ENCODE measurements at places on chromosomes 5 and 9.
A peak's percentile ranks its signal among the peaks of the same experiment; 100 is the strongest.

GRCh38 chr9:27428551-27428950, 95.5 kb upstream of the IFNK start:
- DNase-seq: no peak

DNA sequence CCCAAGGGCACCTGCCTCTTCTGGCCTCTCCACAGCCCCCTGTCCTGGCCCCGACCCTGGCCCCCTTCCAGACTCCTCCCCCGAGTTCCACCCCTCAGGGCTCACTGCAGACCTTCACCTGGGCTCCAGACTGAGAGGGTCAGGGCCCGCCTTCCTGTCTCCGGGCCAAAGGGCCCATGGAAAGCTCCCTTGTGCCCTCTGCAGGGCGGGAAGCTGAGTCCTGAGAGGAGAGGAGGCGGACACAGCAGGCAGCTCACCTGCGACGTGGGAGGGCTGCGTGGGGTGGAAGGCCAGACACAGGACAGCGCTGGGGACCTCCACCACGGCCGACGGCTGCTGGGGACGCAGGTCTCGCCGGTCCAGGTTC, 20.6 kb downstream of the DYNC2I2 start:
- no peak for DNase-seq

- no peak for DNase-seq
Observed at GRCh38 chr9:133785753-133786370, 47.7 kb upstream of the SARDH start.

- DNase-seq: no peak
Observed at GRCh38 chr9:92642041-92642451, 27.9 kb downstream of the IPPK start.

GRCh38 chr9:30591461-30591860, 1793.0 kb upstream of the ACO1 start:
- DNase-seq: no peak

GRCh38 chr5:128778474-128778873, 186.8 kb upstream of the SLC27A6 start:
- peak; percentile 67 for DNase-seq

- no peak for DNase-seq
Observed at GRCh38 chr9:10173561-10173960, 439.2 kb downstream of the PTPRD start.

- DNase-seq: peak; percentile 44
Observed at GRCh38 chr9:107307331-107307730, 24.3 kb downstream of the RAD23B start.

DNA sequence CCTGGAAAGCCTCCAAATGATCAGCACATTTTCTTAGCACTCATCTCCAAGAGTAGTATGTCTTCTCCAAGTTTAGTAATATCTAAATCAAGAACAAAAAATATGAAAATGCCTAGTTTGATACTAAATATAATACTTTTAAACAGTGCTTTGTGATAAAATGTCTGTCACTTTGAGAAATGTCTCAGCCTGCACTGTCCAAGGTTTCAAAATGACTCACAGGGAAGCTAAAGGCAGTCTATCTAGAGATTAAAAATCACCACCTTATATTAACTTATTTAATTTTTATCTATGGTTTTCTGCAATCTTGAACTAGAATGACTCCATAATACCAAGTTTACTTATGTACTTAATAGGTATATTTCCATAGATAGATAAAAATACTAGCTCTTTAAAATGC, 633.0 kb upstream of the C9orf72 start:
- no peak for DNase-seq

DNA sequence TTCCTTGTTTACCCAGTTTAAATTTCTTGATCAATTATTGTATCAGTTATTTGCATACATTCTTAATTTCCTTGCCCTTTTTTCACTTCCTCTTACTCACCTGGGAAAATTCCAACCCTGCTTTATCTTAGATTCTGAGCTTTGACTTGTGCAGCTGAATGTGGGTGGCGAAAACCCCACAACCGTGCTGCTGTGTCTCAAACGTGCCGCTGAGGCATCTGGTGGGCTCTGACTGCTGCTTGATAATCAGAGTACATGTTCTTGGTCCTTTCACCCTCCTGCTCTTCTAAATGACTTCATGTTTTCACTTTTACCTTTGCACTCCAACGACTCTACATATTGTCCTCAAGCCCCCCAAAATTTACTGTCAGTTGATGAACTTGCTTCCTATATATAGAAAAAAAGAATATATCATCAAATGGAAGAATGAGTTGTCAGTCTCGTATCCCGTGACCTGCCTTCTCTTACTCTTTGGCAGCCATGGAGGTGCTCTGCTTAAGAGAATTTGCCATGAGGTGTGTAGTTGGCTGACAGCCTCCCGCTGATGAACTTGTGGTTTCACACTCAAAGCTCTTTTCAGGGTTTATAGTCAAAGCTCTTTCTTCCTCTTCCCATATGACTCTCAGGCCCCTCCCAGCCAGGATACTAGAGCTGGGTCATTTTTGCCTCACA, 14.0 kb upstream of the JAK2 start:
- no peak for DNase-seq

GRCh38 chr5:438481-438981, 4.4 kb upstream of the EXOC3 start:
- DNase-seq: no peak

GRCh38 chr5:164958688-164959087, 1453.3 kb downstream of the MAT2B start:
- no peak for DNase-seq

DNA sequence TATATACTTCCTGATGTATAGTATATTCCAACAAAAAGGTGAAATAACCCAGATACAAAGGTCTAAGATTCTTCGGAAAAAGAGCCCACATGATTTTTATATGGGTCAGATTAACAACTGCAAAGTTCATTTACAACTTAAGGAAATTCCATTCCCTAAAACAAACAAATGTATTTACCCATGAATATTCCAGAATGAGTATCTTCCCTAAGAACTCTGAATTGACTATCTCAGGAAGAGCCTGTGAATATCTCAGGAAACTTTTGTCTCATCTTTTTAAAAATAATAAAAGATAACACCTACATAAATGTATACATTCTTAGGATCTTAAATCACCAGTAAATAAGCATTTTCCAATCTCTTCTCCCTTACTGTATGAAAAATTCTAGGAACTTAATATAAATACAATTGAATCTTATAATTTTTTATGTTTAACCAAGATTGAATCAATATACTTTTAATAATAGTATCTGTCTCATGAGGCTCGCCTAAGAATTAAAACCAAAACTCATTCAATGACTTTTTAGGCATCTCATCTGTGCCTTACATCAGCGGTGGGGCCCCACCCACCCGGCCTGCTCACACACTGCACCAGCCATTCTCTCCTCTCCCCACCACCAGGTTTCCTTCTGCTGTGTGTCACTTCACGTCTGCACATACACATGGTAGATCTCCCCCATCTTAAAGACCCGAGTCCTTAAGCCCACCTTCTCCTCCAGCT, 78.1 kb downstream of the RAPGEF1 start:
- no peak for DNase-seq

DNA sequence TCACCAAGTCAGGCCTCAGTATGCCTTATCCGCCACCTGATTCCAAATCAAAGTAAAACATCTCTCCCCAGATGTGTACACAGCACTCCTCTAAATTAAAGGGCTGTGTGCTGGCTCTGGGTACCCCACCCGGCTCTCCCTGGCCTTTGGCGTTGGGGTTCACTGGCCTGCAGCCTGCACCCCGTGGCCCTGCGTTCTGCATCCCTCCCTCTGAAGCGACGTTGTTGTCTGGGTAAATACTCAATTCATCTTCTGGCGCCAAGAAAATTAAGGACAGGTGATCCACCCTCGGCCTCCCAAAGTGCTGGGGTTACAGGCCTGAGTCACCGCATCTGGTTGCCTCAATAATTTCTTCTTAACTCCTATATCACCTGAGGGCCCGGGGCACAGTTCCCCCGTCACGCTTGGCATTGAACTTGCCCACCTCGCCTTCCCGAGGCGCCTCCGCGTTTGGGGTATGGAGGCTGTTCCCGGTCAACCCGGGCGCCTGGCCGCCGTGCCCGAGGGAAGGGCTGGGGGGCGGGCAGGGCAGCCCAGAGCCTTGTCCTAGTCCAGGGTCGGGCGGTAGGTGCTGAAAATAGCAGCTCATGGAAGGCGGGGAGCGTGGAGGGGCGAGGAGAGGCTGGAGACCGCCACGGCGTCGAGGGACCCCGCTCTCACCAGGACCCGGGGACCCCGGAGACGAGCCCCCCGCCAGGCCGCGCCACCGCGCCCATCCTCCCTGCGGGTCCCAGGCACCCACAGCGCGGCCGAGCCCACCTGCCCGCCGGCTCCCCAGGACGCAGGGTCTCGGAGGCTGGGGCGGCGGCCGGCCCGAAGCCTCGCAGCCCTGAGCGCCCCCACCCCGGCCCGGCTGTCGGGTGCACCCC, 531 bp downstream of the ABO start:
- DNase-seq: no peak

DNA sequence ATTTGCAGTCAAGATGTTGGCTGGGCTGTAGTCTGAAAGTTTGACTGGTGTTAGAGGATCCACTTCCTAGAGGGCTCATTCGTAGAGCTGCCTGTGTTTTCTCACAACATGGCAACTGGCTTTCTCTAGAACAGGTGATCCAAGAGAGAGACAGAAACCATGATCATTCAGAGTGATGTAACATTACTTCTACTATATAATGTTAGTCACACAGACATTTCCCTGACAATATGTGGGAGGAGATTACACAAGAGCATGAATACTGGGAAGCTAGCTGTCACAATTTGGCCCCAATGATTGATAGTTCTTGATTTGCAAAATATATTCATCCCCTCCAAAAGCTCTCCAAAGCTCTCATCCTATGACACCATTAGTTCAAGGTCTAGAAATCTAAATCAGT, 10.9 kb upstream of the TMEM161B start:
- DNase-seq: no peak

- DNase-seq: no peak
Observed at GRCh38 chr9:91564081-91564670, 140.5 kb upstream of the NFIL3 start.

- no peak for DNase-seq
Observed at GRCh38 chr5:56142614-56143372, 90.3 kb downstream of the ANKRD55 start.

GRCh38 chr5:72817076-72817481, 618 bp downstream of the TNPO1 start:
- peak; percentile 80 for DNase-seq

- peak; percentile 70 for DNase-seq
Observed at GRCh38 chr9:83992407-83992806, 11.8 kb downstream of the RMI1 start.

GRCh38 chr9:125568621-125569020, 138.4 kb downstream of the MAPKAP1 start:
- DNase-seq: peak; percentile 81

DNA sequence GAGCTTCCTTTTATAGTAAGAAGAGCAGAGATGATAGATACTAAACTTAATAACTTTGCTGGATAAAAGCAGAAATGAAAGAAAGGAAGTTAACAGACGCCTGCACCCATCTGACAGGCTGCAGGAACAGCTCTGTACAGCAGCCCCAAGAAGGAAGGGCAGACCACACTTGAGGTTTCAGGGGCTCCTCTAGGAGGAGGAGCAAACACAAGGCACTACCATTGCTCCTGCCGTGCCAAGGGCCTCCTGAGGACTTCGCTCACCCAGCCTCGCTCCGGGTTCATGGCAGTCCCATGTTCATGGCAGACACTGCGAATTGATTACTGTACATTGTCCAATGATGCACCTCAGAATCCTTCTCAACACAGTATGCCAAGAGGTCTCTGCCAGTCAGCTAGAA, 85.1 kb downstream of the AMBP start:
- DNase-seq: no peak

GRCh38 chr9:88852794-88853193, 138.5 kb upstream of the S1PR3 start:
- peak; percentile 98 for DNase-seq

DNA sequence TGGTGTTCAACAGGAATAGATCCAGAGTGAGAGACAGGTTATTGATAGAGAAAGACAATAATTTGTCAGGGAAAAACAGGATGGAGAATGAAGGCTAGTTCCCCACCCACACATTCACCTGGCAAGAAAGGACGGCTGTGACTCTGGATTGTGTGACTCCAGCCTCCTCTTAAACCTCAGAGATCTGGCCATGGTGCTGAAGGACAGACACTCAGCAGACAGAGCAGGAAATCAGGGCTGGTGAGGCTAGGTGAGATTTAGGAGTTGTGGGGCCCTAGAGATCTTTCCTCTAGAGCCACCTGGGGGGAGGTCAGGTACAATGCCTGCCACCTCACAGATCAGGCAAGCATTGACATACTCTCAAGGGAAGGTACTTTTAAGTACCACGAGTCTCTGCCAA, 15.2 kb downstream of the OR1B1 start:
- peak; percentile 9 for DNase-seq

DNA sequence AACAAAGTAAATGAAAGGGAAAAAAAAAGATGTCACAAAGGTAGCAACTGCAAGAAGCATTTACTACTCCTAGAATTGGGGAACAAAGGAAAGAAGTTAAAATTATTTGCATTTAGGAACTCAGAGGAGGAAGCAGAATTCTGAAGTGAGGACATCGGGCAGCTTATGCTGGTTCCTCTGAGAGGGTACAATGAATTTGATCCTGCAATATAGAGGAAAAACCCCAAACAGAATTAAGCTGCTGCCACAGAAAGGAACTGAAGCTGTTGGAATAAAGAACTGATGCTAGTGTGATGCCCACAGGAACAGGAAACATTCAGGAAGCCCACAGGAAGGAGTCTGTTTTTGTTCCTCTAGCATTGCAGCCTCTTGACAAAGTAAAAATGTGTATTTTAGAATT, 22.3 kb upstream of the TBCA start:
- no peak for DNase-seq

DNA sequence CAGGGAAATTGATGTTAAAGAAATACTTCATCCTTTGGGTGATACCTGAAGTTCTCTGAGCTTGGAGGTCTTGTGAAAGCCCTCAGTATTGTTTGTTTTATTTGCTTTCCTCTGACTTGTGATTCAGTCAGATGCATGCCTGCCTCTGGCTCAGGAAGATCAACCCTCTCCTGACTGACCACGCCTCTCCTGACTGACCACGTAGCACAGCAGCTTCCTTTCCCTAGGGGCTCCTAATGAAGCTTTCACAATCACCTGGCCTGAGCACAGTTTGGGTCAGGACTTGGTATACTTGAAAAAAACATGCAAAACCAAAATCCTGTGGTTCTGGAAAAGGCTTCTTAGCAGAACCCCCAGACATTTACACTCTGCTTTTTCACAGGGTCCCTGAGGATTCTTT, 3.8 kb downstream of the TGFBI start:
- DNase-seq: peak; percentile 68

DNA sequence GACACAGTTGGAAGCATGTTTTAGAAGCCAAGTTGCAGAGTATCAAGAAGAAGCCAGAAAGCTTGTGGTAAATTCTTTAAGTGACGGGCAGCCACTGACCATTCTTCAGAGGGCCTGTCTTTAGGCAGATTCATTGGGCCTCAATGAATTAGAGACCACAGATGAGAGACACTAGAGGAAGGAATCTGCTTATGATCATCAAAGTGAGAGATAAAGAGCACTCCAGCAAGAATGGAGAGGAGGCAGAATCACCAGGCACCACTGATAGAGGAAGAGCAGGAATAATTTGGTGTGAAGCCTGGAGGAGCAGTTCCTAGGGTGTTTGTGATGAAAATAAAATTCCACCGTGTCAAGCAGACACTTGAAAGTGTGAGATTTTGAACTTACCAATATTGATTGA, 365.9 kb upstream of the SLC30A5 start:
- no peak for DNase-seq

Measured in foreskin fibroblast (primary cell).